Stimulated activated CD8-positive, alpha-beta memory T cell treated with anti-CD3 and anti-CD28 coated beads, Interleukin-4, amount 100 ng/mL, for 1 hour (primary cell): ENCODE measurements at places on chromosomes 11 and 22.

DNA sequence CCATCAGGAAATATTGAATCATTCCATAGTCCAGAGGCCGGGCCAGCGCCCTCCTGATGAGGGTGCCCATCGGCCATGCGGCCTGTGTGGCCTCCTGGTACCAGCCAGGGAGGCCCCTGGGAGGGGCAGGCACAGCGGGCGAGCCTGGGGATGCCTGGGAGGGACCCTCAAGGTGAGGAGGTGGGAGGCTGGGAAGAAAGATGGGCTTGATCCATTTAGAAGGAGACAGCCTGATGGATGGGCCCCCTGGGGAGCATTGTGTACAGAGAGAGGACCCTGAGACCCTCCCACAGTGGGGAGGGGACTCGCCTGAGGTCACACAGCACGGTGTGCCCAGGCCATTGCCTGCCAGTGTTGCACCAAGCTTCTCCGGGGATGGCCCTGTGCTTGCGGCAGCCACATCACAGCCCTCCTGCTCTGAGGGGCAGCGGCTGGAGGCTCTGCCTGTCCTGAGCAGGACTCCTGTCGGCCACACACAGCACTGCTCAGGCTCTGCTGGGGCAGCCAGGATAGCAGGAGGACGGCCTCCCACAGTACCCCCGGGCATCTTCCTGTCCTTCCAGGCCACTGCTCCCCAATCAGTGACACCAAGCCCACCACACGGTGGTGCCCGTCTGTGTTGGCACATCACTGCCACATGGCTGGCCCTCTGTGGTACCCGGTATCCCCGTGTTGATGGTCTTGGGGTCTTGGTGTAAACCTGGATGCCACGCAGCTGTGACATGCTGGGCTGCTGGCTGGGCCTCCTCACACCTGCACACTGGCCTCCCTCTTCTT is 290.0 kb downstream of the TBC1D22A start:
- DNase-seq: no peak

DNA sequence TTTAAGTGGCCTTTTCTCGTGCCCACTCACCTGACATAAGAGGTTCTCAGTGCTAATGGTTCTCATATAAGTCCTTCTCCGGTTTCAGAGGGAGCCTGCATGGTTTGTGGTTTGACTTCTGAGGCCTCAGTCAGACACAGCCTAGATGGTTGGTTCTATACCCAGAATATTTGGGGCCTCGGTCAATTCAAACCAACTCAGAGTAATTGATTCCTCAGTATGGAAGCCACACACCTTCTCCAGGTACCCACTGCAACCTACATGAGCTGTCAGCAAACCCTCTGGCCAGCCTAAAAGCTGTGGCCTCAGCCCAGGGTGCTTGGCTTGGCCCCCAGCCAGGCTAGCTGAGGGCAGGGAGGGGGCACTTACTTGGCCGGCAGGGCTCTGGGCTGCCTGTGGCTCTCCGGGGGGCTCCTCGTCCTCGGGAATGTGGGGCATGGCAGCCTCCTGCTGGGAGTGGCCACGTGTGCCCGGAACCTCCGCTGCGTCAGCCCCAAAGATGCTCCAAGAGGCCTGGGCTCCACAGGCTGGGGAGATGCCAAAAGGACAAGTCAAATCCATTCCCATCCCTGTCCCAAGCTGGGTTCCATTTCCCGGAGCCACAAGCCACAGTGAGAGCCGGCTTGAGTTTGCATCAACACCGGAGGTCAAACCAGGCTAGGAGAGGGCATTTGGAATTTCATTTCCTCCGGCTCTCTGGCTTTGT is 41.7 kb downstream of the IRAG1 start:
- DNase-seq: no peak

DNA sequence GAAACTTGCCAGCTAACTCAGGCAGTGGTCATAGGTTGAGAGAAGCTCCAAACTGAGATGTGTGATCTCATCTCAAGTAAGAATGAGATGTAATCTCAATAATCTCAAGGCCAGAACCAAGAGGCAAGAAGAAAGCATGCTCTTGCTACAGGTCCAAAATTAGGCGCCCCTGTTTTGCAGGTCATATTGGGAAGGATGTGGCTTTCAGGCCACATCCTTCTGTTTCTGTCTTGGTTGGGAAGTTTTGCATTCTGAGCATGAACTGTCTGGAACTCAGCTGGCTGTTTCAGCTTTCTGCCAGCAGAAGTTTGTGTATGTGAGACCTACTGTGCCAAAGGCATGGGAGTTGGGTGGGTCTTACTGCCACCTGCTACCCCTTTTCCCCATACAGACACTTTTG is 67.5 kb upstream of the MS4A8 start:
- no peak for DNase-seq

DNA sequence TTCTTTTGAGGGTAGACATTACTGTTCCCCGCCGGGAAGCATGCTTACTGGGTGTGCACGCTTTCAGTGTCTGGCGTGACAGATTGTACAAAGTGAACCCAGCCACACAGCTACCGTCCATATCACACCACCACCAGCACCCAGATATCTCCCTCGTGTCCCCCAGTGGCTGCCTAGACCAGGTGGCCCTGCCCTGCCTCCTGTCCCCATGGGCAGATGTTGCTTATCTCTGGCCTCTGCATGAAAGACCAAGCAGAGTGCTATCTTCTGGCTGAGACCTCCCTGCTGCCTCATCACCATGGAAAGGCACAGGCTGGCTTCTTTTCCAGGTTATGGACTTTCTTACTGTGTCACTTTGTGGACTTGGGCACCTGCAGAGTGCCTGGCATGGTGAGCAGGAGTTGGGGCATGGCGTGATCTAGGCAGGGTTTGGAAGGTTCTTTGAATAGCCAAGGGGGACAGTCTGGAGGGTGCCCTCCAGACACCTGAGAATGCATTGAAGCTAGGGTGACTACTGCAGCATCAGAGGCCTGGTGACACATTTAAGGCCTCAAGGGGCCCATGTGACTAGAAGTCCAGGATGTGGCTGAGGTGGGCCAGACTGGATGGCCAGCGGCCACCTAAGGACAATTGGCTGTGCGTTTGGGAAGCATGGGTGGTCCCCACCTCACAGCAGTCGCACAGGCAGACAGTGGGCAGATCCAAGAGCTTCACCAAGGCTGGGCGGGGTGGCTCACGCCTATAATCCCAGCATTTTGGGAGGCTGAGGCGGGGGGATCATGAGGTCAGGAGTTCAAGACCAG is 4.7 kb downstream of the TANGO2 start:
- no peak for DNase-seq

GRCh38 chr11:20518323-20518834 is 81.0 kb upstream of the SLC6A5 start:
- no peak for DNase-seq

DNA sequence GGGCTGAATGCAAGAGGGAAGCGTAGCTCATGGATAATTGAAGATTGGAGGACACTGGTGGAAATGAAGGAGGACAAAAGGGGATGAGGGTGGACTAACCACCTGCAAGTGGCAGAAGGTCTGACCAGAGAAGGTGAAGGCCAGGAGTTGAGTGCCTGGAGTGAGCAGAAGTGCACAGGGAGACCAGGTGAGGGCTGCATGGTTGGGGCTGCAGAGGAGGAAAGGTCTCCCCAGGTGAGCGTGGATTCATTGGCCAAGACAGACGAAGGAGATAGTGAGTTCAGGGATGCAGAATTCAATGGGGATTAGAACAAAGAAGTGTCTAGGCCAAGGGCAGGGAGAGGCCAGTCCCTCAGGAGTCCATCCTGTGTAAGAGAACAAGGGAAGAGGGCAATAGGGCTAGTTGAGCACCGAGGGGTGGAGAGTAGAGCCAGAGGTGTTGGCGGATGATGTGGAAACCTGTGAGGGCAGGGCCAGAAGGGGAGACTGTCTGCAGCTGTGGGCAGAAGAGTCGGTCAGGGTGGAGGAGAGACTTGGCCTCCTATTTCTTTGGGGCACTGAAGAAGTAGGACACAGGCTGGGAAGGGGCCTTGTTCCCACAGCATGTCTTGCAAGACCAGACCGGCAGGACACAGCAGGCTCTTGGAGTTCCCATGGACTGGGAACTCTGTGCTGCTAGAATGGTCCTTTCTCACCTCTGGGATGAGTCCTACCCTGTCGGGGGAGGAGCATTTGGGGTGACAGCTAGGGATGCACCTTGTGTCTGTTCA is 6.7 kb downstream of the TRIM29 start:
- no peak for DNase-seq

- DNase-seq: no peak
Observed at GRCh38 chr11:116070520-116070919, 566.3 kb upstream of the CADM1 start.

- DNase-seq: no peak
Observed at GRCh38 chr11:124415356-124415923, 9.2 kb downstream of the OR8B4 start.

GRCh38 chr22:28973352-28973751 is 88.3 kb downstream of the C22orf31 start:
- no peak for DNase-seq

- no peak for DNase-seq
Observed at GRCh38 chr11:125263268-125263790, 98.8 kb downstream of the PKNOX2 start.

GRCh38 chr11:66068923-66069714 is 953 bp upstream of the PACS1 start:
- DNase-seq: no peak

- no peak for DNase-seq
Observed at GRCh38 chr22:33605666-33606065, 314.6 kb downstream of the LARGE1 start.

- DNase-seq: no peak
Observed at GRCh38 chr11:30914143-30914762, 328.1 kb upstream of the MPPED2 start.

DNA sequence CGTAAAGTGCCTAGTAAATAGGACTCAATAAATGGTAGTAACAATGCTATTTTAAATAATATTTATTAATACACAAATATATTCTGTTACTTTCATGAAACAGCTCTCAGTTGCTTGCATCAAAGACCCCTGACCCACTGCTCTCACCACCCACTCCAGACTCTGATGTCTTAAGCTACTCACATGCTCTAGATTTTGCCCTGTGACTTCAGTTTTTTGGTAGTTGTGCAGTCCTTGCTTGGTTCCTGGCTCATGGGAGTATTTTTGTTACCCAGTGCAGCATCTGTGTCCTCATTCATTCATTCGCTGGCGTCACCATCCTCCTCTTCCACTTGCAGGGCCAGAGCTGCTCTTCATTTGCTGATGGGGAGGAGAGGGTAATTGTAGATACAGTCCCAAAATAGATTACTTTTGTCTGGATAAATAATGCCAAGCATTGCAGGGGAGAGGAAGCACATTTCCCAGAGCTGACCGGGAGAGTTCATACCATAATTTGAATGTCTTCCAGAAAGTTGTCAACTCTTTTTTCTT is 12.7 kb downstream of the MRPL48 start:
- DNase-seq: no peak

DNA sequence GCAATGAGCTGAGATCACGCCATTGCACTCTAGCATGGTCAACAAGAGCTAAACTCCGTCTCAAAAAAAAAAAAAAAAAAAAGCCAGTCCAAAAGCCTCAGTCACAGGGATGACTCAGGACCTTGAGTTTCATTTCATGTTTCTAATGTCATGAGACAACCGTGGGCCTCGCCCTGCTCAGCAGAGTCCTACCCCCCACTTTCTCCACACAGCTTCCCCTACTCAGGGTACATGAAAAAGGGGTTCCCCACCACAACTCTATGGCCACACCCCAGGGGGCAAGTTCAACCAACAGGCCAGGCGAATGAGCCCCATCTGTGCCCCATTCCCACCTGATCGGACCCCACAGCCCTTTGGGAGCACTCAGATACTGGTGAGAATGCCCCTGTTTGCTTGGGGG is 24.3 kb upstream of the ADA2 start:
- no peak for DNase-seq

GRCh38 chr22:29396126-29396525 is 7.8 kb upstream of the AP1B1 start:
- no peak for DNase-seq

GRCh38 chr11:6655020-6655789 is 404 bp downstream of the DCHS1 start:
- DNase-seq: no peak

GRCh38 chr11:123334925-123335324 is 95.1 kb upstream of the GRAMD1B start:
- DNase-seq: no peak
